ENCODE measurements at places on chromosomes 1 and 21.

DNA sequence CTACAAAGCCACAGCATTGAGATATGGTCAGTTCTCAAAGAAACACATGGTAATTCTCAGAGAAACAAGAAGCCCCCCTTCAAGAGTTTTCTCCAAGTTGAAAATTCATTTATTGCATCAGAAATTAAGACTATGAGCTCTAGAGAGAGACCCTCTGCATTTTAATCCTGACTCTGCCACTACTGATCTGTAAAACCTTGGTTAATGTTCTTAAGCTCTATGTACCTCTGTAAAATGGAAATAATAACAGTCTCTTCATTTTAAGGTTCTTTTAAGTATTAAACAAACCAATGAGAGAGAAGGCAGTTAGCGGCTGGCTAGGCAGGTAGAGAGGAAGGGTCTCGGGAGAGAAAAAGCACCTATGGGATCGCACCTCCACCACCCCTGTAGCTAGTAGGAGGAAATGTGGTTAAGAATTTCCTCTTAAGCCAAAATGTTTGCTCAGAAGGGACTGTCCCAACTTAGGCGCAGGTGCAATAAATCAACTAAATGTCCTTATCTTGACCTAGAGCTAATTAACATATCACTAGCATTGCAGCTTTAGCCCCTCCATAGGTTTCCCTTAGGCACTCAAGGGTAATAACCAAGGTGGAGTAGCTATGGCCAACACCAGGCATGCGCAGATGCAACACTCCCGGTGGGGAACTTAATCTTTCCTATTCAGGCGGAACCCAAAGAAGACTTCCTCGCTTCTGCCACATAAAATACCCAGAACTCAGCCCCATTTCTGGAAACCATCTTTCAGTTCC, 1685.4 kb downstream of the MRPL39 start:
- no peak for DNase-seq

- DNase-seq, result no peak
These were observed at the start of gene RPS6KA1 for GRCh38 chr1:26529655-26530409. RPS6KA1 (plus strand) TSS chr1:26529761; CDS start chr1:26529921, 160 bp downstream.

DNA sequence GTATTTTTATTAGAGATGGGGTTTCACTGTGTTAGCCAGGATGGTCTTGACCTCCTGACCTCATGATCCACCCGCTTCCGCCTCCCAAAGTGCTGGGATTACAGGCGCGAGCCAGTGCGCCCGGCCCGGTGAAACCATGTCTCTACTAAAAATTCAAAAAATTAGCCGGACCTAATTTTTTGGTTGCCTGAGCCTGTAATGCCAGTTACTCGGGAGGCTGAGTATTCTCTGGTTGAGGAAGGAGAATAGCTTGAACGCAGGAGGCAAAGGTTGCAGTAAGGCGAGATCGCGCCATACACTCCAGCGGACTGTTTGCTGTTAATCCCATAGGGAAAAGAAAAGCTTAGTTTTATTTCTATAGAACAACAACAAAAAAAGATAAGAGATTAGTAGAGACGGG, 29.9 kb upstream of the HJV start:
- no peak for DNase-seq

DNA sequence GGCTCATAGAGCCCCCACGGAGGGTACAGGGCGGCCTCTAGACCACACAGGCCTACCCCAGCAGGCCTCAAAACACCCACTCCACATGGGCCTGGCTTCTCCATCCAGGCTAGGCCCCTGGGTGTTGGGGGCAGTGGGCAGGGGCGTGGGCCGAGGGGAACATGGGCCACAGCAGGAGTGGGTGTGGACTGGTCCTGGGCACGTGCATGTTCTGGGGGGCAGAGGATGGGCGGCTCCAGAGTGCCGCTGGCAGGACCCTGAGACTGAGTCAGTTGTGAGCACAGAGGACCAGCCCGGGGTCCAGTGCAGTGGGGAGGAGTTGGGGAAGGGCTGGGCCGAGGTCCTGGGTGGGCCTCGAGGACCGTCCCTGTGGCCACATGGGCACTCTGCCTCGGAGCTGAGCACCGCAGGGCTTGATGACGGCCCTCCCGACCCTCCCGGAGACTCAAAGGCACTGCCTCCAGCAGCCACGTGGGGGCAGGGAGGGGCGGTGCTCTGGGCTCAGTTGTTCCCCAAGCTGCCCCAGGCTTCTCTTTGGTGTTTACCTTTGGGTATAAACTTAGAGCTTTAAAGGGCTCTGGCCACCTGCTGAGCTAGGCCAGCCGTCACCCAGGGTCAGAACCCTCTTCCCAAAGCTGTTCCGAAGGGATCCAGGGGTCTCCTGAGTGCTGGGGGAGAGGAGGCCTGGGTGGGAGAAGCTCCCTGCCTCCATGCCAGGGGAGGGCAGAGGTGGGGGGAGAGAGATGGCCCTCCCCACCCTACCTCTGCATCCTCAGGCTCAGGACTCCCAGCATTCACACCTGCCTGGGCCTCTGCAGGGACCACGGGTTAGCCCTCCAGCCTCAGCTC, 79.9 kb downstream of the MORN1 start:
- peak; percentile 31 for DNase-seq

GRCh38 chr1:104073463-104073902, 323.8 kb downstream of the AMY1C start:
- no peak for DNase-seq

DNA sequence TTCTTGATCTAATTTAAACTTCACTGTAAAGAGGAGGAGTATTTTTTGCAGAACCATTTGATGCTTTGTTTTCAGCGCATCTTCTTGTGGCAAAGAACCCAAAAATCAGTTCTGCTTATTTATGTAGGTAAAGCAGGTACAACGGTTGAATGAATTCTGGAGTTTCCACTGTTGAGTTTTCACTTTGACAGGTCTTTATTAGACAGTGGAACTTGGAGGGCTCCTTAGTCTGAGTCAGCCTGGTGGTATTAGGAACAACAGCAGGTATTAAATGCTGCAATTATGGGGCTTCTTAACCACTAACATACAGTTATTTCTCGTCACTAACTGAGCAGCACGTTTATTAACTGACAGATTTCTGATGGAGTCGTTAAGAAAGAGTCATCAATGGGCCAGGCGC, 1.2 kb downstream of the LRIG2 start:
- no peak for DNase-seq

- DNase-seq, result no peak
These were observed 416.1 kb downstream of the MRPL39 start for GRCh38 chr21:25191141-25191540.

GRCh38 chr1:153368495-153368894, 6.9 kb downstream of the S100A12 start:
- DNase-seq, result no peak

DNA sequence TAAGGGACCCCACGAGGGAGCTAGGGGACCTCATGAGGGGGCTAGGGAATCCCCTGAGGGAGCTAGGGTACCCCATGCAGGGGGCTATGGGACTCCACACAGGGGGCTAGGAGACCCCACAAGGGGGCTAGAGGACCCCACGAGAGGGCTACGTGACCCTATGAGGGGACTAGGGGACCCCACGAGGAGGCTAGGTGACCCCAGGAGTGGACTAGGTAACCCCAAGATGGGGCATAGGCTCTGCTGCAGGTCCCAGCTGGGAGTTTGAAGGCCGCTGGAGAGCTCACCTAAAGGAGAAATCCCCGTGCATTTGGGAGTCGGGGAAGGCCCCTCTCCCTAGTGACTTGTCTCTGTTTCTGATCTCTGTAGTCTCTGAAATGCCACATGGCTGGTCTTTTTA, 50.0 kb upstream of the DMRTB1 start:
- no peak for DNase-seq

DNA sequence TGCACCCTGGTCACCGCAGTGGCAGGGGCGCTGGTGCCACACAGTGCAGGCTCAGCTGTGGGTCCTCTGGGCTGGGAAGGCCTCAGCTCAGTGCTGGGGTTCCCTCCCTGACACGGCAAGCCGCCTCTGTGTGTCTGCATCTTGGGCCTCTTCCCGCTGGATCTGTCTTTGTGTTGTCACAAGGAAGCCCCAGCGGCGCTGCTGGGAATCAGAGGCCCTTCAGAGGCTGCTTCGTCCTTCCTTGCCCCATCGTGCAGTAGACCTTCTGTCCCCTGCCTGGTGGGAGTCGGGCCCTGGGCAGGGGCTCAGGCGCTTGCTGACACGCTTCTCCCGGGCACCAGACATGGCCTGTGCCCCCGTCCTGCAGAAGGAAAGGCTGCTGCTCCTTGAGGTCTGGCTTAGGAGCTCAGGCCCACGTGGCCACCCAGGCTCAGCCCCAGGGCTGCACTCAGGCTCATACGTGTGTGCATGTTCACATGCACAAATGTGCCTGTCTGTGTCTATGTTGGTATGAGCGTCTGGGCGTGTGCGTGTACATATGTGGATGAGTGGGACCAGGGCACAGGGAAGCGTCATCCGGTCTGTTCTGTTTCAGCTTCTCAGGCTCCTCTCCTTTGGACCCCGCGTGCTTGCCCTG, 24.3 kb upstream of the DIP2A start:
- no peak for DNase-seq
